ENCODE measurements at places on chromosomes 7 and 10.

GRCh38 chr7:36487756-36488336 is 98.2 kb downstream of the ANLN start:
- peak; percentile 8 for DNase-seq

DNA sequence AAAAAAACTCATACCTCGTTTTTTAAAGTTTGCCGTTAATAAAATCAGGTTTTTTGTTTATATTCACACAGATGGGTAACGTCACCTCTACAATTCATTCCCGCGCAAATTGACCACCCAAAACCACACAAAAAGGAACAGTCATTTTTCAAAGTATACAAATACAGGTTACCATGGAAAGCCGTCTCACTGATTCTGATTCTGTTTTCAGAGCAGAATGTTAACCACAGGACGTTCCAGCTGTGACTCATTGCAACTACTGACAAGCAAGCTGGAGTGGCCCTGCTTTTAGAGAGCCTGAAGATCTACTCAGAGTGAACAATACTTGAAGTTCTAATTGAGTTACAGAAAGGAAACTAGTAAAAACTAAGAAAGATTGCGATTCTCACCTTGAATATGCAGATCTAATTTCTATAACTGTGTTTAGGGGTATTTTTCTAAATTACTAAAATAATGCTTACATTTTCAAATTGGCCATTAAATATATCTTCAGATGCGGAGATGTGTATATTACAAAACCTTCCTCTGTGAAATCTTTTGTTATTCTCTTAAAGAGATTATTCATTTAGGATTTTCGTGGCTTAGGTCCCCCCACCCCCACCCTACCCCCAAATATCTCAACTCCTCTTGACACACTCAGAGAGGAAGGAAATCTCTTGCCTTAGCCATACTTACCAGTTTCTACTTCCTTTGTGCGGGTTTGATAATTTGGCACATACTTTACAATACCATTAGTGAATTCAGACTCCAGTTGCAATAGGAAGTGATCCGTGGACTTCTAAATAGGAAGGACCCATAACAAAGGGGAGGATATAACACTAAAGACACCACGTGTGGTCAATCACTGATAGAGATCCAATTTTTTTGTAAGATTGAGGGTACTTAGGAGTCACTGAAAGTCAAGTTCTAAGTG is 106.0 kb downstream of the CUBN start:
- DNase-seq: peak; percentile 91

DNA sequence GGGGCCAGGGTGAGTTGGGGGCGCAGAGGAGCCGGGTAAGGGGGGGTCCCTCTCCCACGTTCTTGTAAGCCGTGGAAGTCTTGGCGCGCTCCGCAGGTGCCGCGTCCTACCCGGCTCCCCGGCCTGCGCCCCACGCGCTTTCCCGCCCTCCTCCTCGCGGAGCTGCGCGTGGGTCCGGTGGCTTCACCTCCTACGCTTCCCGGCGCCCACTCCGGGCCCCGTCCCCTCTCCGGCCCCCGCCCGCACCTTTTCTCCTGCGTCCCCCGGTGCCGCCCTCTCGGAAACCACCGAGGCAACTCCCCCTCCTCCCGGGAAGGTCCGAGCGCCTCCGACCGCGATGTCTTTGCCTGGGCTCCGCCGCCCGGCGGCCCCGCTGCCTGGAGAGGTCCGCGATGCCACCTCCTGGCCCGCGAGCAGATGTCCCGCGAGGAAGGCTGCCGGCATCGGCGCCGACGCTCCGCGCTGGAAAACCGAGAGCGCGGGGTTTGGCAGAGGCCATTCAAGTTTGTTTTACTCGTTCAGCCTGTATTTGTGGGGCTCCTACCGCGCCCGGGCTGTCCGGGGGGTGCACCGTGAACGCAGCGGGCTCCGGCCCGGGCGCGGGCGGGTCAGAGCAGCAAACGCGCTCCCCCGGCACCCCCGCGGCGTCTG is 2.4 kb upstream of the NKX6-2 start:
- no peak for DNase-seq

DNA sequence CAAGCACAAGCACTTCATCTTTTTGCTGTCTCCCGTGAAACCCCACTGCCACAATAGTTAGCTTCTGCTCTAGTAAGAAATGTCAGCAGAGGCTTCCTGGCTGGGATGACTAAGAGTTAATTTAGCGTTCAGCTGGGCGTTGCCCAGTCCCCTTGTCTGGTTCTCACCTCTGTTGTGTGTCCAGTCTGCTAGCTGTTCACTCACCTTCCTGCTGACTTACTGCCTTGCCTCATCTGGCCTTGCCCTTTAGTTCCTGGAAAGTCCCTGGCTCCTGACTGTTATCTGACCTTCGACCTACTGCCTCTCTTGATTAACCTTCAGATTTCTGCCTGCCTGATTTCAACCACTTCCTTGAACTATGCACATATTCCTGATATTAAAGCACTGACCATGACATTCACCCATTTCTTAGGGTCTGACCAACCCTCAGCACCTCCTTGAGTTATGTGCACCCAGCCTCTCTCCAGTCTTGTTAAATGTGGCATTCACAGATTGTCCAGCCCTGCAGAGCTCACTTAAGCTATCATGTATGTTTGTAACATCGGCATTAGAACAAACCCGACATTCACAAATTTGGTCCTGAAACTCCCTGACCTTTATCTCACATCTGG is 30.3 kb downstream of the C7orf33 start:
- DNase-seq: no peak

- no peak for DNase-seq
Measured at GRCh38 chr10:101280511-101280910, 51.2 kb upstream of the LBX1 start.

- DNase-seq: no peak
Measured at GRCh38 chr10:108090476-108091215, 926.1 kb upstream of the SORCS1 start.

- DNase-seq: no peak
Measured at GRCh38 chr7:4751398-4751947, 23.9 kb upstream of the AP5Z1 start.

DNA sequence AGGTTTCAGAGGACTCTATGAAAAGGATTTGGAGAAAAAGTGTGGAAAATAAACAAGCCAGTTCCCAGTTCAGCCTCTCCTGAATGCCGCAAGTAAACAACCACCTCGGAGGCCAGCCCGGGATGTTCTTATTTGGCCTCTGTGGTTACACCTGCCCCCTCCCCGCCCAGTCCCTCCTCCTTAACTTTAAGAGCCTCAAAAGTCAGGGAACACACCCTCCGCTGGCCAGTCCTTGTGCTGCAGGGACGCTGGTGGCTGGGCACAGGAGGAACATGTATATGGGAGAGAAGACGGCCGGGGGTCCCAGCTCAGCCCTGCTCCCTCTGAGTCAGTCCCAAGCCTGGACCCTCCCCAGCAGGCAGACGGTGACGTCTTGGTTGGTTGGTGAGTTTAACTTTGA is 6.1 kb downstream of the CHST3 start:
- no peak for DNase-seq

DNA sequence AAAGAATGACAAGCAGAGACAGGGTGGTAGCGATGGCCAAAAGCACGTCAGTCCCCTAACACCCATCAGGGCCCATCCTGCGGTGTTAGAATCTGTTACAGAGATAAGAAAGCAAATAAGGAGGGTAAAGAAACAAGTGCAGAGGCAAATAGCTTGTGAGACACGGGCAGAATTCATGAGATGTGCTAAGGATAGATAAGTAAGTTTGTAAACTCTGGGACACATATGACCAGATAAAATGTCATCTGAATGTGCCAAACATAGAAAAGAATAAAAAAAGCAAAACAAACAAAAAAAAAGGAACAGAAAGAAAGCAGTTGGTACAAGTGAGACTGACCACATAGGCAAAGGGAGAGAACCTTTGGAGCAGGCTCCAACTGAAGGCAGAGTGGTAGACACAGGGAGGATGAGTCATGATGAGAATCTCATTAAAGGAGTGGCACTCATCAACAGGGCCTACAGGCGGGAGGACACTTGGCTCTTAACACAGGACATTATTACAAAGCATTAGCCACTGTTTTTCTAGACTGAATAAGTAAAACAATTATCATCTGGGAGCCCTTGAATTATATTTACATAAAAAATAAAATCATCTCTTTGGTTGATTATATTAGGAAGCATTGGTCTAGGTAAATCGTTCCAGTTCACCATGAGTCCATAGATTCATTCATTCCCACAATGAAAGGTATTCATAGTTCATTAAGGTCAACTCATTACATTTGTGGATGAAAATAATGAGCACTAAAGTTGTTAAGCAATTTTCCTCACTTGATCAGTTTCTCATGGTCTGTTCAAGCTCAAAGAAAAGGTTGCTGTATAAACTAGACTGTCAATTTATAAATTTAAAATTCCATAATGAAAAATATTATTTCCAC is 21.5 kb upstream of the EPHB6 start:
- no peak for DNase-seq

DNA sequence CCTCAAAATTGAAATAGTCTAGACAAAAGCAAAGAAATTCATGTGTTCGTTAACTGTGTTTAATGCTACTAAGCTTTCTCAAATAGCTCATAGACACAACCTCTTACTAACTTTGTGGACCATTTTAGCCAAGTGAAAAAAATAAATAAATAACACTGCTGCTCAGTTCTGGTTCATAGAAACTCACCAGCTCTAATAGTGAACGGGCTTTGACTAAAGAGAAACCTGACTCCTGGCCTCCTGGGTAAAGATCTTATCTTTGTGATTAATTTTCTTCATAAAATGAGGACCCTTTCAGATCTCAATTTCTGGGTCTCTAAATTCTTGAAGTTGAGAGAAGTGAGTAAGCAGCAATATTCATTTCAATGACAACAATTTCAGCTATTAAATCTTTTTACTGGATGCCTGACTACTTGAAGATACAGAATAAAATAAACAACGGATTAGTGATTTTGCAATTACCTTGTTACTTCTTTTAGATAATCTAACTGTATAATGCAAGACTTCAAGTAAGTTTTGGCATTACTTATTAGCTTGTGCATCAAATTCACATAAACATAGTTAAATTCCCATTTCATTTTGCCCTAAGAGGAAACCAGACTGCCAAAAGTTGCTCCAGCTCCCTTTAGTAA is 3.1 kb downstream of the CADPS2 start:
- no peak for DNase-seq

DNA sequence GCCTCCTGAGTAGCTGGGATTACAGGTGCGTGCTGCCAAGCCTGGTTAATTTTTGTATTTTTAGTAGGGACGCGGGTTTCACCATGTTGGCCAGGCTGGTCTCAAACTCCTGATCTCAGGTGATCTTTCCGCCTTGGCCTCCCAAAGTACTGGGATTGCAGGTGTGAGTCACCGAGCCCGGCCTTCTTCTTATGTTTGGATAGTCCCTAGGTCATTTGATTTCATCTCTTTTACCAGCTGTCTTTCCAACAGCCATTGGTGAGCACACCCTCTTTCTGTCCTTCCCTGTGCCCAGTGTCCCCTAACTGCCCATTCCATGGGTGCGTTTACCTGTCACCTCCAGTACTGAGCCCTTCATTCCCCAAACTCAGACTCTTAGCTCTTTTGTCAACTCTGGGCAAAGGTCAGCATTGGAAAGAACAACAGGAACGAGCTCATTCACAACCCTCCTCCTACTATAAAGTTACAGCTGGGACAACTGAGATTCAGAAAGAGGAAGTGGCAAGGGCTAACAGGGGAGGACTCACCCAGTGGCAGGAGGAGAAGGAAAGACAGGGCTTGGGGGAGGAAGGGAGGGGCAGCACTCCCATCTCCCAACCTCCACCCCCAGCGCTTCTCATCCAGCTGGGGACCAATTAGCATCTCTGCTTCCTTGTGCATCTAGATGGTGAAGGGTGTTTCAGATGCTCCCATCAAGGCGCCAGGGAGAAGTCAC is 5.6 kb downstream of the SSC4D start:
- no peak for DNase-seq

DNA sequence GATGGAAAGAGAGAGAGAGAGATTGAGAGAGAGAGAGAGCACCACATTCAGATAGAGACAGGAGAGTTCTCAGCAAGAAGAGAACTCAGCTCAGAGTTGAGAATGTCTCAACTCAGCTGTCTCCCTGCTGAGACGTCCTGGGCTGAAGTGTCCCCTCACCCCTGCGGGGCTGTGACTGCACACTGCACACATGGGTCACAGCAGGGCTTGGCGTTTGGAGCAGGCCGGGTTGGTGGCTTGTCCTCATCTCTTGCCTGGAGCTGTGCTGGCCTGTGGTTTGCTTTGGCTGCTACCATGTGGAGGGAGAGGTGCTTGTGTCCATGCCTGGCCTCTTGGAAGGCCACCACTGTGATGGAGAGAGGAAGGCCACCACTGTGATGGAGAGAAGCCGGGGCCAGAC is 167.9 kb downstream of the RNF216 start:
- DNase-seq: no peak

- DNase-seq: no peak
Measured at GRCh38 chr10:73509695-73510094, 13.9 kb upstream of the PPP3CB start.

DNA sequence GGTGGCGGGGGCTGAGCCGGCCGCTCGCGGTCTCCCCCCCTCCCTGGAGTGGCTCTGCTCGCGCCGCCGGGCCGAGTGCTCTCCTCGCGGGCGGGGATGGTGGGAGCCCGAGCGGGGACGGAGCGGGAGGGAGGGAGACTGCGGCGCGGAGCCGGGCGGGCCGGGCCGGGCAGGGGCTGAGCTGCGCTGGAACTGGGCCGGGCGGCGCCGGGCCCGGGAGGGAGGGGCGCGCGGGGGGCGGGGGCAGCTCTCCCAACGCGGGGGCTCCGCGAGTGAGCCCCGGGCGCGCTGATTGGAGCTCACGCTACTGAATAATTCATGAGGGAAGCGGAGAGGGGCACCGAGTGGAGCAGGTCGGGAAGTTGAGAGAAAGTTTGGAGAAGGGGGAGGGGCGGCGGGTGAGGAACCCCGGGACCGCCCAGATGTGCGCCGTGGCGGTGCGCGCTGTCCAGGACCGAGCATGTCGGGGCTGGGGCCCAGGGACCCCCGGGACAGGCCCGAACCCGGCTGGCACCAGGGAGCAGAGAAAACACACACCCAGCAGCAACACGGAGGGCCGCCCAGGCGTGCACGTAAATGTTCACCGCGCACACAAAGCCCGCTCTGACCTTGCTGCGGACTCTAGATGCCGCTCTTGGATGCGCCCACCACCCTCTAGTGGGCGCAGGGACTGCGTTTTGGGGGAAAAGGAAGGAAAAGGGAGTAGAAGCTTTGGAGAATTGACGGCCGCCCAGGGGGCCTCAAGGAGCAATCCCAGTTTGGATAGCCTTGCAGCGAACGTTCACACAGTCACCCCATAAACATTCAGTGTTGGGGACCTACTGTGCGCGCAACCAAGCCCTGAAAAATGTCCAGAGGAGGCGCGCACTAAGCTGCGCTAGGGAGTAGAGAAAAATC is at the start of gene EPHB4:
Gene EPHB4, minus strand, starts transcription at position 194 of the 897 bp plus-strand sequence. CDS start 493 bp downstream, outside the sequence.
- DNase-seq: peak; percentile 72

Data from AG04450 (cell line).